ENCODE measurements at places on chromosomes 7 and 10. TPM values are rescaled to one million over a fixed set of nuclear protein-coding genes. Genes with fewer than 3 reads are reported as not detected.

The HECW1 gene
- not detected for total RNA-seq

- DNase-seq, result no peak
Observed at GRCh38 chr7:1502845-1503244, 1.3 kb downstream of the INTS1 start.

- DNase-seq, result no peak
Observed at GRCh38 chr7:71198887-71199286, 66.9 kb downstream of the GALNT17 start.

- no peak for DNase-seq
Observed at GRCh38 chr10:106528702-106529101, 635.8 kb downstream of the SORCS1 start.

The BCL7B gene
- 23.9 TPM for total RNA-seq

DNA sequence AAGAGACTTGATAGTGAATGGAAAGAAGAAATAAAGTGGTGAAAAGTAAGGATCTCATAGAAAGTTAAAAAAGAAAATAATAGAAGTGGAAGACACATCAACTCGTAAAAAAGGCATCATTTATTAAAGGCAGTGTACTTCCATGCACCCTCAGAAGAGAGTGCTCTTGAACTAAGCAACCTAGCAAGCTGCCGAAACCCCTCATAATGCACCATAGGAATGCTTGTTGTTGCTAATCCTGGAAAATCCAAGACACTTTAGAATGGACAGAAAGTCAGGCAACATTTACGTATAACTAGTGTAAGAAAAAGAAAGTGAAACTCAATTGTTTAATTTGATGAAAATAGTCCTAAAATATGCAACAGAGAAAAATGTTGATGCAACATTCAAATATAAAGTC lies 12.8 kb downstream of the TFPI2 start:
- DNase-seq, result no peak

DNA sequence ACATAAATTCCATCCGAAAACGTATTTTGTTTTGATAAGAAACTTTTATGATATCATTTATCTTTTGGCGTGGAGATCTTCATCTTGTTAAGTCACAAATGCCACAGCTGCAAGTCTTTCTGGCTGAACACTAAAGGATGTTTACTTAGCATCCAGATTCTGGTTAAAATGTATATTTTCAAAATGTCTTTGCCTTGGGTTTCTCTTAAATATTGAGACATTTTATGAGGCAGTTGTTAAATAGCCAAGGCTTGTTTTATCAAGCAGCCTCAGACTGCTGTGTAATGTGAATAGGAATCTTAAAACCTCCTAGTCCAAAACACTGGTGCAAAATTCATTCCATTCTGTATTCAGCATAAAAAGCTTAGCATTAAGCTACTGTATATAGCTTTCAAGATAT lies 136.3 kb upstream of the FZD1 start:
- no peak for DNase-seq

DNA sequence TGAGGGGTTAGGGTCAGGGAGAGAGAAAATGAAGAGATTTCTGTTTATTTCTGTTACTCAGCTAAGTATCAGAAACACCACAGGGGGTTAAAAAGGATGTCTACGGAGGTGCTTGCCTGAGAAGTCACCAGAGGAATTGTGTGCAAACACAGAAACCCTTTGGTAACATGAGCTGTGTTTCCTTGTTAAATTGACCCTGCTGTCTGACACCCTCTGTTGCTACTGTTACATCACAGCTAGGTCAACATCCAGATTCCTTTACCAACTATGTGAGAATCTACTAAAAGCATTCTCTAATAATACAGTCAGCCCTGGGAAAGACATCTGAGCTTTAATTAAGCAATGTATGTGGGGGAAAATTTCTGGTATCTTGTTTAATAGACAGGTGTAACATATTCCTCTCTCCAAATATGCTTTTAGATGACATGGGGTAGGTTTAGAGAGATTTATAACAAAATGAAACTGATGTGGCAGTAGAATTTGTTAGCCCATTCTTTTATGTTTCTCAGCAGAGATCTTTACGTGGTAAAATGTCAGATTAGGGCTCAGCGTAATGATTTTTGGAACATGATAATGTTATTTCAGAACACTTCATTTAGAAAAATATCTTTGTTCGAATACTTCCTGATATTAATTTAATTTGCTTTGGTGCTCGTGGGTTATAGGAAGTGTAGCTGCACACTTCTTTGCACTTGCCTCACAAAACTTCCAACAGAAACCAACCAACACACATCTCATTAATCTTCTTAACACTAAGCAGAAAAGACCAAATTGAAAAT lies 168.0 kb upstream of the AHR start:
- DNase-seq, result peak; percentile 13

The BAMBI gene
- 4.8 TPM for total RNA-seq

- DNase-seq, result no peak
Observed at GRCh38 chr10:129253865-129254179, 213.2 kb upstream of the MGMT start.

The EPHA1 gene
- total RNA-seq, result under 0.01 TPM

DNA sequence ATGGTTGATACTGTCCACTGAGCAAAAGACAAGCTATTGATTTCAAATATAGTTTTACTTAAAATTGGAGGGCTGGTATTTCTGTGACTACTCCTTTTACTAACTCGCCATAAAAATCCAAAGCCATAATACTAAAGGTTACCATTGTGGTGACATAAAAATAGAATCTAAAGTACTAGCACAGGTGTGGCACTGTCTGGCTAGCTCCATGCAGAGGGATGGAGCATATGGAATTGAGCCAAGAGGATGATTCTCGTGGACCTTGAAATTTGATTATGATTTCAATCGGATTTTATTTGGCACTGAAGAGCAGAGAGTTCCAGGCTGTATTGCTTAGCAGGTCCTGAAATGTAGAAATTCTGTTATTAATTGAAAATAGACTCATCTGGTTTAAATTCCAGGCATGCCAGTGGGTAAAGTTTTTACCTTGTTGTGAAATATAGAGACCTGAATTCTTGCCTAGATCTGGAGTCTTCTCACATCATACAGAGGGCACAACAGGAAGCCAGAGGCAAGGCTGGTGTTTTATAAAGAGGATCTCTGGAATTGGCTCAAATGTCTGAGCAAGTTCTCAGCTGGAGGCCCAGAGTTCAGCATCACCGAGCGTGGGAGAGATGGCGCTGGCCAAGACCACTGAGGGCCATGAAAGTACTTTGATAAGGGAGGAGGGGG lies 29.9 kb upstream of the DLD start:
- DNase-seq, result no peak

GRCh38 chr10:77581738-77582137 lies 55.9 kb downstream of the KCNMA1 start:
- no peak for DNase-seq

The NPSR1 gene
- not detected for total RNA-seq

DNA sequence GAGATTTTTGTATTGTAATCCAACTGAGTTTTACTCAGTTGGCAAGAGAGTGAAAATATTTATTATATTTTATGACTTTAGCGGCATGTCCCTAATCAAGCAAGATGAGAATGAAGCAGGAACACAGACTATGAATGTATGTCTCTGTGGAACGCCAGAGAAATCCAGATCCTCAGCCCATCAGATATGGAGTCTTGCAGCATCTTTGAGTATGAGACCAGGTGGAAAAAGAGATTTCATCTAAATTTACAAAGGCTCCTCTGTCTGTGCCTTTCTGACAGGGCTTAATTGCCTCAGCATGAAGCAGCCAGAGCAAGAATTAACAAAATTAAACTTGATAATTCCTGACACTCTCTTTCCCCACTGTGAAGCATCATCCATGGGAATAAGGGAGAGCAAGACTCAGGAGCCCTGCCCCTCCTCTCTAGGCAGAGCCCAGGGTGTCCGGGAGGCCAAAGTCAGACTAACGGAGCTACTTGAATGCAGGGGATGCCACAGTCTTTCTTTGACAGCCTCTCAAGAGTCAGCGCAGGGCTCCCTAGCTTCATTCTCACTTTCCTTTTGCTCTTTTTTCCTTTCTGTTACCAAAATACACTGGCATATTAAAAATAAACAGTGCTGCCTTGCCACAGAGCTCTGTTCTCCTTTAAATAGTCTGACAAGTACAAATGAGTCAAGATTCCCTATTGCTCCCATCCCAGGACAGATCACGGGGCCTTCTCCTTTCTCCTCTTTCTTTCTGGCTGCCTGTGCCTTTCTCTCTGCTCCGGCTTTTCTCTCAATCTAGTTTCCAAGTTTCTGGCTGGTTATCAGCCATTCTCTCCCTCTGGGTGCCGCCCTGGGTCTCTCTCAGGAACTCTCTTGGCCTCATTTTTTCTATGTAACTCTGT lies 132.2 kb upstream of the INHBA start:
- DNase-seq, result no peak

DNA sequence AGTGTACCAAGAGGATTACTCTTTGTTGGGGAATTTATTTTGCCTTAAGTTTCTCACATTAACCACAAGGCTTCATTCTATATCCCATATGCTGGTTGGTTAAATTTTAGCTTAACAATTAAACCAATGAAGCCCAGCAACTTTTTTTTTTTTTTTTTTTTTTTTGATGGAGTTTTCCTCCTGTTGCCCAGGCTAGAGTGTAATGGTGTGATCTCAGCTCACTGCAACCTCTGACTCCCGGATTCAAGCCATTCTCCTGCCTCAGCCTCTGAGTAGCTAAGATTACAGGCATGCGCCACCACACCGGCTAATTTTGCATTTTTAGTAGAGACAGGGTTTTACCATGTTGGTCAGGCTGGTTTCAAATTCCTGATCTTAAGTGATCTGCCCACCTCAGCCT lies 75.0 kb upstream of the MKX start:
- DNase-seq, result no peak

DNA sequence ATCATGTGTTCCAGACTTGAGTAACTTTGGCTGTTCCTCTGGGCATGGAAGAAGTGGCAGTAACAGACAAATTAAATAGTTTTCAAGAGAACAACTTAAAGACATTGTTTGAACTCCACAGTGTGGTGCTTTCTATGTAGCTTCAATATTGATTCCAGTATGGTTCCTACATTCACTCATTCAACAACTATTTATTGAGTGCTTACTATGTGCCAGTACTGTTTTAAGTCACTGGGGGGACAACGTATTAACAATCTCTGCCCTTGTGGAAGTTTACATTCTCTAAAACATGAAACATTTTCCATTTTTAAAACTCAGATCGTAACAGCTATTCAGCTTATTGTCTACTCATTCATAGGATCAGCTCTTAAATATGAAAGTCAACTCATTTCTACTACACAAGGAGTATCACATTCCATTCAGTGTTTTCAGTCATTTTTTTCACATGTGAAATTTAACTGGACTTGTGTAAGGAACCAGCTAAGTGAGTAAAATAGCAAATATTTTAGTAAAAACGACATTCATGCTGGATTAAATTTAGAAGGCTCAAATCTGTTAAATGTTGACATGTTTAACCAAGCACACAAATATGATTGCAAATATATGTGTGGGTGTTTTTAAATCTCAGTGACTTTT lies 13.6 kb upstream of the CUBN start:
- DNase-seq, result no peak

The LIPF gene
- total RNA-seq, result not detected

The CALHM2 gene
- total RNA-seq, result 15.7 TPM

The MMS19 gene
- total RNA-seq, result 70.7 TPM

DNA sequence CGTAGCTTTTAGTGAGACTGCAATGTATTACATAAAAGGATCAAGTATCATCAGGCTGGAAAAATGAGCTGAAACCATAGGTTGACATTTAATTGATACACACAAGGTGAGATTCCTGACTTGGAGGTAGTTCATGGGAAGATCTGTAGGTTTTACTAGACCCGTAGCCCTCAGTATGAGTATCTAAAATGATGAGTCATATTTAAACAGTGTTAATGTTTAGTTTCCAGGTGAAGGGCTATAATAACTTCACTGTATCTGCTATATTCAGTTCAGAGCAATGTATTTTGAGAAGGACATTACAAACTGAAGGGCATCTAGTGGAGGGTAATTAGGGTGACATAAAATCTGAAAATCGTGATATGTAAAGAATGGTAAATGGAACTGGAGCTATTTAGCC lies 35.0 kb downstream of the ENTPD1 start:
- no peak for DNase-seq

The RADIL gene
- 0.46 TPM for total RNA-seq

- no peak for DNase-seq
Observed at GRCh38 chr10:118310822-118311221, 31.3 kb downstream of the FAM204A start.

The C10orf53 gene
- total RNA-seq, result not detected

- no peak for DNase-seq
Observed at GRCh38 chr10:102001435-102002068, 54.4 kb downstream of the ARMH3 start.

The CPA5 gene
- total RNA-seq, result not detected

DNA sequence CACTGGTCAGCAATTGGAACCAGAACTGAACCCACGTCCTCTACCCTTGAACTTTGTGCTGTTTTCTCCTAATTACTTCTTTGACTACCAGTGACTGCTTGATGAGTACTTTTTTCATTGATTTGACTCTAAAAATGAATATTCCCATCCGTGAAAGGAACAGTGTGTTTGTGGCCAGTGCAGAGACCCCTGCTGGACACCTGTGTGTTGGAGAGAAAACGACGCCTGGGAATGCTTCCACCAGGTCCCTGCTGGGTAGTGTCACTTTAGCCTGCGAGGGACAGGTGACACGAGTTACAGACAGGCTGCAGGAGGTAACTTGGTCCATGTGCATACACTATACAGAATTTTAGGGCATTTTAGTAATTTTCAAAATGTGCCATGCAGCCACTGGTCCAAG lies 6.8 kb upstream of the GJD4 start:
- DNase-seq, result no peak

DNA sequence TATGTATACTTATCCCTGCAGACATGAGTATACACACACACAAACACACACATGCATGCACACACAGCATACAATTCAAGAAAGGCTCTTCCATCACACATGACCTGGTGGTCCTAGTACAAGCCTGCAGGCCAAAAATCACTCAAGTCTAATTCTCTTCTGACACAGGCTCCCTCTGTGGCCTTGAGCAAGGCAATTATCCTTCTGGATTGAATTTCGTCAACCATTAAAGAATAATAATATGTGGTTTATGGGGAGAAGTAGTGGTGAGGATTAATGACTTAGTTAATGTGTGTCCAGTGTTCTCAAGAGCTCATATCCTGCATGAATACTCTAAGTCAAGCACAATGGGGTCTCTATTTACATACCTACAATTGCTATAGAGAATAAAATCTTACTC lies 161.8 kb upstream of the KIAA1217 start:
- DNase-seq, result no peak

DNA sequence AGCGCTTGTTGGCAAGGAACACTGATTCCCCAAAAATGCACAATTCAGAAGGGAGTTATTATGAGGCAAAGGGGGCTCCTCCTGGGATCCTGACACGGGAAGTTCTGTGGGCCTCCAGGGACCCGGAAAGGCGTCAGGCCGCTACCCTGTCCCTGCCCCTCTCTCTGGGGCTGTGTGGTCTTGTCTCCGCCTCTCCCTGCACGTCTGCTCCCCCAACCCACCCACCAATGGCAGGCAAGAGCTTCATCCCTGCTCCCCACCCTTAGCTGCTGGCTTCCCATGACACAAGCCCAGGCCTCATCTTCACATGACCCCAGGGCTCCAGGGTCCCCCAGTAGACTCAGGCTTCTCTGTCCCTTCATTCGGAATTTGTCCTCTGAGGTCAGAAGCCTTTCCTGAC lies 31.0 kb upstream of the ADRB1 start:
- no peak for DNase-seq
